ENCODE measurements at places on chromosomes 11 and 22. TPM values are rescaled to one million over a fixed set of nuclear protein-coding genes. Genes with fewer than 3 reads are reported as not detected.
A peak's percentile ranks its signal among the peaks of the same experiment; 100 is the strongest.

- DNase-seq = peak; percentile 93
Observed at GRCh38 chr11:102047305-102047924, at the start of gene CFAP300. Gene CFAP300, plus strand, starts transcription at chr11:102047437. Its CDS starts 34 bp downstream, at chr11:102047471.

- no peak for DNase-seq
Observed at GRCh38 chr11:940496-941135, 14.9 kb downstream of the AP2A2 start.

- no peak for DNase-seq
Observed at GRCh38 chr11:869399-870126, 26.9 kb downstream of the TSPAN4 start.

GRCh38 chr11:78244546-78245255 is 56.0 kb downstream of the USP35 start:
- DNase-seq = peak; percentile 75

DNA sequence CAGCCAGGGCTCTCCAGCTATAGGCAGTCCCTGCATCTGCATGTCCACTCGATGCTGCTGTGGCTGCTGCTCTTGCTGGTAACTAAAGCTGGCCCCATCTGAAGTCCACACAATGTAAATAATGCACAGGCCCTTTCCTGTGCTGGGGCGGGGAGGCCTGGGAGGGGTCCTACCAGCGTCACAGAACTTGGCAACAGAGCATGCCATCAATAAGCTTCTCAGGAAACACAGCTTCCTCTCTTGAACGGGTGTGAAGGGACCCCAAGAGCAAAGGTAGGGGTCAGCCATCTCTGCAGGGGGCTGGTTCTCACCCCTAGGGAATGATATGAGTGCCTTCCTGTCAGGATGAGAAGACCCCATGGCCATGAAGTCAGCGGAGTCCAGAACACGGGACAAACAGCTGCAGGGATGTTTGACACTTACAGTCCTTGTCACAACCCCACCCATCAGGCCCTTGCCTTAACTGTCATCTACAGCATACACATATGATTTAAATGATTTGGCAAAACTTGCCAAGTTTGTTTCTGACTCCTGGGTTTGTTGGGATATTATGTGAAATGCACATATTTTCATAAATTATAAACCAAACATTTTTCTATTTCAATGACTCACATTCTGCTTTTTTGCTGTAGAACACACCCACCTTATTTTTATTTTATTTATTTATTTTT is 39.1 kb upstream of the LYVE1 start:
- no peak for DNase-seq

GRCh38 chr11:61869708-61870451 is 21.5 kb downstream of the FADS3 start:
- peak; percentile 52 for DNase-seq

DNA sequence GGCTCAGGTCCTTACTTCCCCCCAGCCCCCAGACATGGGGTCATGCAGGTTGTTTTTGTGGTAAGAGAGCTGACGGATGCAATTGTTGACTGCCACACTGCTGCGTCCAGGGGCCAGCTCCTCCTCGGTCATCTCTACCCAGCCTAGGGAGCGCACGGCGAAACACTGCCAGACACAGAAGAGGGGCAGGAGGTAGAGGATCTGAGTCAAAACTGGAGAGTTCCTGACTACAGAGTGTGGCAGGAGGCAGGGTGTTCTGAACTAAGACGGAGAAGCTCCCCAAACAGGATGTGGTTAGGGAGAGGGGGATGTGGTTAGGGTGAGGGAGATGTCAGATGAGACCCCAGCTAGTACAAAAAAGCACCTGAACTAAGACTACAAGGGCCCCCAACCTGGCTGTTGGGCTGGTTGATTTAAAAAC is 12.3 kb downstream of the SMPD1 start:
- no peak for DNase-seq

- no peak for DNase-seq
Observed at GRCh38 chr11:70246196-70246595, 24.3 kb upstream of the PPFIA1 start.

DNA sequence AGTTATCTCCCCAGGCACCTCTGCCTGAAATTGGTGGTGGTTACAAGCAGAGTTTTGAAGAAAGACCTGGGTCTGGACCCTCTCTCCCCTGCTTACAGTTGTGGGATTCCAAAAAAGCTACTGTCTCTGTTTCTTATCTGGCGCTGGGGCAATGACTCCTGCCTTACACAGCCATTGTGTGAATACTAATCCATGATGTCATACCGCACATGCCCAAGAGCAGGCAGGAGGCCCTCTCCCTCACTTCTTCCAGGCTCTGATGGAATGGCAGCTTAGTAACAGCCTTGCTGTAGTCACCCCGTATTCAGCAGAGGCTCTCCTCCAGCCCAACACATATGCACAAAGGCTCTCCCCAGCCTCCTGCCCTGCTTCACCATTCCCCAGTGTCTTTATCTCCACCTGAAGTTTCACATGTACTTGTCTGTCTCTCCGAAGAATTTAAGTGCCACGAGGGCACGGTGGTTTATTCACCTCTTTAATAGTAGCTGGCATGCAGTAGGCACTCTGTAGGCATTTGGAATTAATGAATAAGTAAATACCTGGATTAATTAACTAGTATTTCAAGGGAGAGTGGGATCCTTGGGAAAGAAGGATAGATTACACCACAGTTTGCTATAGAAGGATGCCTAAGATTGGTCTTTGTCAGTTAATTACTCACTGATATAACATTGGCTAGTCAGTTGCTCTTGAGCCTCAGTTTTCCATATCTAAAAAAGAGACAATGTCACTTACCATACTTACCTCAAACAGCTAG is 165.6 kb downstream of the ETS1 start:
- DNase-seq = peak; percentile 77

GRCh38 chr22:32338757-32339156 is 18.9 kb upstream of the RFPL3 start:
- DNase-seq = no peak

- DNase-seq = no peak
Observed at GRCh38 chr11:14327116-14327515, 31.9 kb downstream of the RRAS2 start.

- DNase-seq = peak; percentile 49
Observed at GRCh38 chr22:50169774-50170341, 673 bp upstream of the PANX2 start.

- DNase-seq = peak; percentile 68
Observed at GRCh38 chr11:119671561-119672015, 57.4 kb downstream of the NECTIN1 start.

GRCh38 chr11:2166091-2166851 is 5.3 kb upstream of the INS start:
- peak; percentile 21 for DNase-seq

DNA sequence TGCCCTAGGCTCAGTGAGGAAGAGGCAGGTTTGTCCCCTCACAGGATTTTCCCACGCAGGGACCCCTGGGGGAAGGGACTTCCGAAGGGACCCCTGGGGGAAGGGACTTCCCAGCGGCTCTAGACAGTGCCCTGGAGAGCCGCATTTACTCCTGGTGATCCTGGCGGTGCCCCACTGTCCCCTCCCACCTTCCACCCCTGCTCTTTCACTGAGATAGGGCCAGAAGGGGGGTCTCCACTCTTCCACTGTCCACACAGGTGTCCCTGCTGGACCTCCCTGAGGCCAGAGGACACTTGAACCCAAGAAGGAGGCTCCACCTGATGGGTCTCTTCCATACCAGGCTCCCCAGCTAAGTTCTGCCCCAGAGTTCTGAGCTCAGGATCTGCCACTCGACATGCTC is 1333.9 kb downstream of the BRD1 start:
- DNase-seq = no peak

DNA sequence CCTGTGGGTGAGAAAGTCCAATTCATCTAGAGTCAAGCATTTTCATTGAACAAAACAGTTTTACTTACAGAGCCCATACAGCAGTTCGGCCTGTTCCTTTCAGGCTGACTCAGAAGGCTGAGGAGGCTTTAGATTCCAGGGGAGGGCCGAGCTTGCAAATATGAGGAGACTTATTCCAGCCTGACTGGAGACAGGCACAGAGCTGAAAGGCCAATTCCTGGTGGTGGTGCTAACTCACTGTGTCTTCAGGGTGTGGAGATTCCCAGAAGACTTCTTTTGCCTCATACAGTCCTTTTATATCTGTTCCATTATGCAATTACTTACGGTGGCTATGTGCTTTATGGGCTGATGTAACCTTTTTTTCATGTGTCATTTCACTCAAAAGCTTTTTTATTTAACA is at the start of gene OR51E2:
Gene OR51E2 (minus strand): TSS at position 269 of the 400 bp plus-strand sequence. CDS start 15,142 bp downstream, outside the sequence.
- no peak for DNase-seq

DNA sequence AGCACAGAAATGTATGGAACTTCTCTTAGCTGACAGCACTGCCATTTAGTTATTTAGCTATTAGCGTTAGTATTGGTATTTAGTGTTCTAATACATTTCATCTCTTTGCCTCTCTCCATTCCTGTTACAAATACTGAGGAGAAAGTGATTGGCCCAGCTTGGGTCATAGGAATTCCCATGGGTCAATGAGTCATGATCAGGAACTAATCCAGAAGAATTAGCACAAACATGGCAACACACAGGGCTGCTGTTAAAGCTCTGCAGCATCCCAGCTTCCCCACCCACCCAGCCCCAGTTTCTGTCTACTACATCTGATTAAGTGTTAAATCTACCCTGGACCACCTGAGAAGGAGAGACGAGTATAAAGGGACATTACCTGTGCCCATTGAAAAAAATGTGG is 36.1 kb downstream of the PDGFD start:
- DNase-seq = no peak

DNA sequence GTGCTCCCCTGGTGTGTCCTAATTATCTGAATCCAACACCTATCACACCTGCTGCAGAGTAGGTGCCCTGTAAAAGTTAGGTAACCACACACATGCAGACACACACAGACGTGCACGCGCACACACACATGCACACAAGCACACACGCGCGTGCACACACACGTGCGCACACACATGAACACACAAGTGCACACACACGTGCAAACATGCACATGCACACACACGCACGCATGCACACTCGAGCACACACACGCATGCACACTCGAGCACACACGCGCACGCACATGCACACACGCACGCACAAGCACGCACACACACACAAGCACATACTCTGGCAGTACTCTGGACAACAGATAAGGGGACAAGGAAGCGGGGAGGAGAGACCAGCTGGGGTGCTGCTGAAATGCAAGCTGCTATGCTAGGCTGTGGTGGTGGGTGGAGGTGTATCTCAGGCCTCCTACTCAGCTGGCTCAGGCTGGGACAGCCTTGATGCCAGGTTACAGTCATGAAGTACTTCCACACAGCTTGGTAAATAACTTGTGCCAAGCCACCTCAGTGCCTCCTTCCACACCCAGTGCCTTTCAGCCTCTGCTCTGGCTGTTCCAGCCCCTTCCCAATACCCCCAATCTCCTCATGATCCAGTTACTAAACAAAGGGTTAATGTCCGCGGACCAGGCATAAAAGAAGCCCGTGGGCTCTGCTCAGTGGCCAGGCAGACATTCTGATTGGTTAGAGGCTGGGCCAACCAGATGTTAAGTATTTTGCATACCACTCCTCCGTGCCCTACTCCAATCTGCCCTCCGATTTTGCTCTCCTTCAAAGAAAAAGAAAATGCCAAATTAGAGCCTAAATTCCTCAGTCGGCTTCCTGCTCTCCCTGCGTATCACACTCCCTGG is 374.1 kb downstream of the TENM4 start:
- DNase-seq = peak; percentile 43

DNA sequence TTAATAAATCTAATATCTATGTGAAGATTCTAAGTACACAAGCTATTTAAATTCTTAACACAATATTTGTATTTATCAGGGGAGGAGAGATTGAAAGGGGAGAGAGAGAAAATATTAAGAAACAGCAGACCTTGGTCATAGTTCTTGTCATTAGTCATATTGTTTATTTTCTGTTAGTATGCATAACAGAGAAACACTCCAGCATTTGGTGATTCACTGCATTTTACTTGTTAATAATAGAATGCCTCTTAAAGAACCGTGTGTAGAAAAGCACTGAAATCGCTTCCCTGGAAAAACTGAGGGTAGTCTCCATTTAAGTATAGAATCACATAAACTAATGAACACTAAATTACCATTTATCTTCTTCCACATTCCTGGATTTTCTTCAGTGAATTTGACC is 122.7 kb upstream of the TRPC6 start:
- no peak for DNase-seq

GRCh38 chr22:23555118-23555517 is 25.0 kb downstream of the IGLL1 start:
- no peak for DNase-seq

GRCh38 chr22:34886812-34887211 is 179.1 kb upstream of the ISX start:
- no peak for DNase-seq

DNA sequence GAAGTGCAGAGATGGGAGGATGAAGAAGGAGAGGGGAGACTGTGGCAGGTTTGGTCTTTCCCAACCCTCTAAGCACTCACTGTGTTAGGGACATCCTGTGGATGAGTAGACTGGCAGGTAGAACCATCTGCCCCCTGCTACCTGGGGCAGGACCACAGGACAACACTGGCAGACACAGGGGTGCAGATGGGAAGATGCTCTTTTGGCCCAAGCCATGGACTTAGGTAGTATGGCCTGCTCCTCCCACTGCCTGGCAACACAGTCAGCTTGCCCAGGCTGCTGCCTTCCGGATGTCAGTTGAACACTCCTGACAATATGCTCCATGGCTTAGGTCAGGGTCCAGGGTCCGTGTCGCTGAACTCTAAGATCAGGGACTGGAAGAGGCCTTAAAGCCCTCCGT is 140.7 kb upstream of the NAV2 start:
- no peak for DNase-seq

DNA sequence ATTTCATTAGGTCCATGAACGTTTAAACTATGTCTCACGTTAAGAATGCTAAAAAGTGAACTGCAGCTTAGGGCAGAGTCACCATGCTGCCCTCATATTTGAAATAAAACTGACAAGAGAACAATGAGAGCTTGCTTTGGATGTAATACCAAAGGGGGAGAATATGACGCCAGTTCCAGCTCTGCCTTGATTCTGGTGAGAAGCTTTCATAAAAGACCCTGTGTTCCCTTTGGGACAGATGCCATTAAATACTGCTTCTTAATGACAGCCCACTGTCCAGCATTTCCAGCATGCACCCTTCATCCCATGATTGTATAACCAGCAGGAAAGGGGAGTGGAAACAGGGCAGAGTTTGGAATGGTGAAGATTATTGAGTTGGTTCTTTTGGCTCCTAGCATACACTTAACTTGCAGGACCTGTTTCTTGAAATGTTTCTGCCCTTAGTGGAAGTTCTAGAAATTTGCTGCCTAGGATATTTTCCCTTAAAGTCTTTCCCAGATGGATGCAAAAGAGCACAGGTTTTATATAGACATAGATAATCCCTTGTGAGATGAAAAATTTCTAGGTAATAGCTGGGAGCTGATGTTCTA is 139.3 kb upstream of the LDLRAD3 start:
- no peak for DNase-seq

The CXCR5 gene
- total RNA-seq = not detected

The CSF2RB gene
- 0.60 TPM for total RNA-seq

The PKNOX2 gene
- total RNA-seq = 3.6 TPM

The CDC42EP2 gene
- 1.1 TPM for total RNA-seq

The C11orf97 gene
- not detected for total RNA-seq

The DDI1 gene
- not detected for total RNA-seq

The OR8A1 gene
- not detected for total RNA-seq

The C22orf15 gene
- 0.07 TPM for total RNA-seq

The RHOD gene
- total RNA-seq = 71.7 TPM

The TAGLN gene
- 1,828 TPM for total RNA-seq

The MS4A15 gene
- total RNA-seq = not detected

Measured in cardiac muscle cell (in vitro differentiated cells and primary cell).